PC-3 (cell line): ENCODE measurements at places on chromosomes 7 and 10. TPM values are rescaled to one million over a fixed set of nuclear protein-coding genes. Genes with fewer than 3 reads are reported as not detected.

DNA sequence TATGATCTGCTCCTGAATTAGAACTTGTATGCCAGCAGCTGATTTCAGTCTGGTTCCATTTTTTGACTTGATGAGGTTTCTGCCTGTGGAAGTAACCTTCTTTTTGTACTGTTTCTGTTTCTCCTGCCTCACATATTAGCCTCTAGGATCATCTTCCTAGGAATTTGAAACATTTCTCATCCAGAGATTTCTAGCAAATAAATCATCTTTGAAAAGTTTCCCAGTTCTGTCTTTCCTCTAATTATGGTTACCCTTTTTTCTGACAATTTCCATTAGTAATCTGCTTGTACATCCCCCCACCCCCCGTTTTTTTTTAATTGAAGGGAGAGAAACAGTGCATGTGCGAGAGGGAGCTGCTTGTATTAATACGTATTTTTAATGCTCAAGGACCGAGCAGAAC, 92.2 kb downstream of the NRF1 start:
- no peak for DNase-seq

The ADCYAP1R1 gene
- not detected in 2 replicates for total RNA-seq

DNA sequence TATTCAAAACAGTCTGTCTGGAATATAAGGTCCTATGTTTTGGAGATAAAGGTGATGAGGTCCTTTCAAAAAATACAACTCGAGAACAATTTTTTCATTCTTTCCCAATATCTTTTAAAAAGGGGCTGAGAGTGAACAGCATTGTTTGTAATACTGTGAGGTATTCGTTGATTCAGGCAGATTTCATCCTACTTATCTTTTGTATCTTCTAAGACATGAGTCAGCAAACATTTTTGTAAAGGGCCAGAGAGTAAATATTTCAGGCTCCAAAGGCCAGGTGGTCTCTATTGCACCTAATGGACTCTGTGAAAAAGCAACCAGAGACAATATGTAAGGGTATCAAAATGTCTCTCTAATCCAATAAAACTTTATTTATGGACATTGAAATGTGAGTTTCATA, 8.1 kb upstream of the ANK3 start:
- DNase-seq: peak; percentile 72

DNA sequence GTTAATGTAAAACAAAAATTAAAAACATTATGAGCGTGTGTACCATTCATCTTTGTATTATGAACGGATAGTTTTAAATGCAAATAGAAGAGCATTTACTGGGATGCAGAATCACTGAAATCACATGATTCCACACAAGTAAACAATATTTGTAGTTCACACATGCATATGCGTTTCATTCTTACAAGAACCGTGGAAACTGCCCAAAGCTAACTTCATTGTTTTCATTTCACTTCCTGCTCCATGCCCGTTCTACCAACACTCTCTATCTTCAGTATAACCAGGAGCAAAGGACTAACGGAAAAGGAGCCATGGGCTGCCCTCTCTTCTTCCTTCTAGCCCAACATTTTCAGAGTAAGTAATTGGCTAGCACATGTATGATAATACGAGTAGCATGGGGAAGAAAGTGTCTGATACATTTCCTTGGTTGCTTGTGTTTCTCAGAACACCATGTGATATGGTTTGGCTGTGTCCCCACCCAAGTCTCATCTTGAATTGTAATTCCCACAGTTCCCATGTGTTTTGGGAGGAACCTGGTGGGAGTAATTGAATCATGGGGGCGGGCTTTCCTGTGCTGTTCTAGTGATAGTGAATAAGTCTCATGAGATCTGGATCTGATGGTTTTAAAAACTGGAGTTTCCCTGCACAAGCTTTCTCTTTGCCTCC, 38.8 kb downstream of the ZNF783 start:
- DNase-seq: no peak

DNA sequence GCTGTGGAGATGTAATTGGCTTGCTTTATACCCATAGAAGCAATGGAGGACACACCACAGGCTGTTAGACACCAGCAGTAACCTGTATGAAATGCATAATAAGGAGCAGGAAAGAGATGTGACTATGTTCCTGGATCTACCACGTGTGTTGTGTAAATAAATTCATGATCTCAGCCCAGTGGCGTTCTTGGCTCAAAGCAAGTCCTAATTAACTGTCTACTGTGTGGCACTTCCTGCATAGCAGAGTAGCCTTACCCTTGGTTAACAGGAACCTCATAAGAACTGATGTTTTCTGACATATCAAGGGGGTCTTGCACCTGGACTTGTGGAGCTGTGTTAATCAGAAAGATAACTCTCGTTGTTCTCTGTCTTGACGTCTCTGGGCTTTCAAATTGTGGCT, 25.7 kb upstream of the FAM180A start:
- peak; percentile 61 for DNase-seq
